Occipital lobe (tissue), 3 donors: ENCODE measurements at places on chromosomes 6 and 20.
A peak's percentile ranks its signal among the peaks of the same experiment; 100 is the strongest.

GRCh38 chr6:162726947-162727321 lies 632 bp downstream of the PRKN start:
- DNase-seq = peak; percentile 30

GRCh38 chr20:1422753-1423152 lies 29.9 kb upstream of the FKBP1A start:
- no peak for DNase-seq

- no peak for DNase-seq
These were observed 33.3 kb downstream of the NQO2 start for GRCh38 chr6:3032986-3033385.

- DNase-seq = no peak
These were observed 35.6 kb upstream of the TRAM2 start for GRCh38 chr6:52612336-52613054.

DNA sequence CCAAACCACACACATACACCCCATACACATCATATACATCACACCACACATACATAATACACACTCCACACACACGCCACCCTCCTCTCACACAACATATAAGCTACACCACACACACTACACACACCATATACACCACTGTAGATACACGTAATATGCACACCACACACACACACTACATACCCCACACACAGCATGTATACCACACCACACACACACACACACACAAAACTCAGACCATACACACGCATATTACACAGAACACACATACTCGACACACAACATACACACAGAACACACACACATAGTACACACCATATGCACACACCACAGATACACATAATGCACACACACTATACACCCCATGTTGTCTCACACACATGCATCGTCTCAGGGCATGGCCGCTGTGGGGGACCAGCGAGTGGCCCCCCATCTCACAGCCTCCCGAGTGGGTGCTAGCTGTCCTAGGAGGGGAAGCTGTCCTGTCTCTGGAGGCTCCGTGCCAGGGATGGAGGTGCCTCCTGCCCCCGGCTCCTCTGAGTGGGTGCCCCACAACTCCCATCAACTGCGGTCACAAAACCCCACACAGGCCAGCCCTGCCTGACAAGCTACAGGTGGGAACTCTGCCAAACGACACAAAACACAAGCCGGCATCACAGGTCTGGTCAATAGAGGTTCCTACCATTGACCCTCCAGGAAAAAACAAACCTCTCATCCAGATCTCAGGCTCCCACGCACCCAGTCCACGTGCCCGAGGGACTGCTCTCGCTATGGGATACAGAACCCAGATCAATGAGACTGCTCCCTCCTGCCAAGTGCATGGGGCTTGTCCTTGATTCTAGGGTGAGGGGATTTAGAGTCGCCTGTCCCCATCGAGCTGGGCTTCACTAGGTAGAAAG lies 49.1 kb downstream of the DACT2 start:
- no peak for DNase-seq

GRCh38 chr6:149233056-149233715 lies 84.3 kb upstream of the TAB2 start:
- DNase-seq = no peak
